ENCODE measurements at places on chromosomes 12 and 14.

- DNase-seq = no peak
These were observed 54.6 kb downstream of the ADGRD1 start for GRCh38 chr12:131008131-131008912.

DNA sequence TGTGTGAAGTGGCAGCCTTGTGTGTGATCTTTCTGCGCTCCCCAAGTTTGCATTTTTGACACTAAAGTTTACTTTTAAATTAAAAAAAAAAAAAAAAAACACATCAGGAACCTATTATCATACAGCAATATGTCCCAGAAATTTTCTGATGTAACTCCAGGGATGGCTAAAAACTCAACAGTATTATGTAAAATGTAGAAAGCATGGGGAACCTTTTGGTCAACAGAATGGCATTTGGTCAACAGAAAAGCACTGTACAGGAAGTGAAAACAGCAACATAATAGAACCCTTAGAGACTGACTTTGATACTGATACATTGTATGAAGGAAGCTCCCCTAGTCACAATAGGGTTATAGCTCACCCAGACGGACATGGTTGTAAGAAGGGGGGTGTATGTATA lies 224.3 kb downstream of the ITPR2 start:
- DNase-seq = no peak

DNA sequence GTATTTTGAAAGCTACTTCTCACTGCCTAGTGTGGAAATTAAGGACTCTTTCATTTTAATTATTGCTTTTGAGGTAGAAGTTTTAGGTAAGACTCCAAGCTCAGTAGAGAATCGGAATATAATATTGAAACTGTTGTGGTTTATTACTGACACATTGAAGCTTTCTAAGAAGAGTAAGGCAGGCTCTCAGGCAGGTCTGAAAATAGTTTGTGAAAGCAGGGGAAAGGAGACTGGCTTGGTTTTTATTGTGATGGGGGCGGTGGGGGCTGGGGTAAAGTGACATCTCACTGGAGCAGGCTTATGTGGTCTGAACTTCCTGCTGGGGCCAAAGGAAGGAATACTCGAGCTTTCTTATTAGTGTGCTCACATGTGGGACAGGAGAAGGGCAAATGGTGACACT lies 79.5 kb downstream of the OTOGL start:
- DNase-seq = no peak

DNA sequence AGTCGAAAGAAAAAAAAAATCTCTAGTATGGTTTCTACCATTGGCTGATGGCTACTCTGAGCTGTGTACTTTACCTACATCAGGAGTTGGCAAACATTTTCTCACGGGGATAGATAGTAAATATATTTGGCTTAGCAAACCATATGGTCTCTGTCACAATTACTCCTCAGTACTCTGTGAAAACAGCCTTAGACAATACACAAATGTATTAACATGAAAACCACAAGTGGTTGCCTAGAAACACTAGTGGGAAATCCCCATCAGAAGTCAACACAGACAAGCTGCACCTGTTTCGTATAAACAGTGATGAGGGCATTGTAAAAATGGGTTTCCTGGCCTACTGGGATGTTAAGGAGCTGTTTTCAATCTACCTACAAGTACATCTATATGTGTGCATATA lies 84.6 kb upstream of the NAV3 start:
- DNase-seq = no peak

GRCh38 chr14:90870950-90871604 lies 54.8 kb upstream of the TTC7B start:
- DNase-seq = no peak

GRCh38 chr14:95489214-95490137 lies 27.0 kb downstream of the SYNE3 start:
- no peak for DNase-seq

DNA sequence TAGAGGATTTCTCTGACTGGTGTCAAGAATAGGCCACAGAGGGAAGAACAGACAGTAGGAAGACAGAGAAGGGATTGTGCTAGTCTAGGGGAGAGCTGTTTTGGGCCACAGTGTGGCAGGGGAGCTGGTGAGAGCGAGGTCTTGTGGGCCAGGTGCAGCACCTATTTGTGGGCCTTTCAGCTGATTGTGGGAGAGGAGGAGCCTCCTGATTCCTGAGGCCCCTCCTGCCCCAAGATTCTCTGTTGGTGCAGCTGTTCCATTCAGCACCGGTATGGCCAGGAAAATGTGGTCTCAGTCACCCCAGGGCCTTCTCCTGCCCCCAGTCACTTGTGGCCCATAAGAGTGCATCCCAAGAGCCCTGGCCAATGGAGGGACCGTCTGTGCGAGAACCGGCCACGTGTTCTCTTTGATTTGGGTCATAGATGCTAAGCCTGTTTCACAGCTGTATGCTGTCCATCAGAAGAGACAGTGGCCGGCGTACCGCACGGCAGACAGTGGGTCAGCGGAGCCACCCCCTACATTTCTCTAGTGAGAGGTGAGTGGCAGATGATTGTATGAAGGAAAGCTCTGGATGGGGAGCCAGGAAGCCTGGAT lies 27.7 kb downstream of the TPCN1 start:
- DNase-seq = no peak

DNA sequence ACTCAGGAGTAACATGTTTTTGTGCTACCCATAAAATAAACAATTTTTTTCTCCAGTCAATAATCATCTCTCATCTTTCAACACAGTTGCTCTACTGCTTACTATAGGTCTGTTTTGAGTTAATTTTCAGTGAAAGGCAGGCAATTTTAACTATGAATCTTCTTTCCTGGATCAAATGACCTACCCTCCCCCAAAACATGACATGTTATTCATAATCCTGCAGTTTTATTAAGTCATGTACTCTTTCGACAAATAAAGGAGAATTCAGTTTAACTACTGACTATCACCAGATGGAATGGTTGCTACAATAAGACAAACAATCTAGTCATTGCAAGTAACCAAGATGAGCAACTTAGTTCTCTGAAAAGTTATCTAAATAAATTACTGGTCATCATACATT lies 106.0 kb upstream of the FAR2 start:
- DNase-seq = no peak

GRCh38 chr12:107393043-107393717 lies 292.4 kb upstream of the PWP1 start:
- no peak for DNase-seq

DNA sequence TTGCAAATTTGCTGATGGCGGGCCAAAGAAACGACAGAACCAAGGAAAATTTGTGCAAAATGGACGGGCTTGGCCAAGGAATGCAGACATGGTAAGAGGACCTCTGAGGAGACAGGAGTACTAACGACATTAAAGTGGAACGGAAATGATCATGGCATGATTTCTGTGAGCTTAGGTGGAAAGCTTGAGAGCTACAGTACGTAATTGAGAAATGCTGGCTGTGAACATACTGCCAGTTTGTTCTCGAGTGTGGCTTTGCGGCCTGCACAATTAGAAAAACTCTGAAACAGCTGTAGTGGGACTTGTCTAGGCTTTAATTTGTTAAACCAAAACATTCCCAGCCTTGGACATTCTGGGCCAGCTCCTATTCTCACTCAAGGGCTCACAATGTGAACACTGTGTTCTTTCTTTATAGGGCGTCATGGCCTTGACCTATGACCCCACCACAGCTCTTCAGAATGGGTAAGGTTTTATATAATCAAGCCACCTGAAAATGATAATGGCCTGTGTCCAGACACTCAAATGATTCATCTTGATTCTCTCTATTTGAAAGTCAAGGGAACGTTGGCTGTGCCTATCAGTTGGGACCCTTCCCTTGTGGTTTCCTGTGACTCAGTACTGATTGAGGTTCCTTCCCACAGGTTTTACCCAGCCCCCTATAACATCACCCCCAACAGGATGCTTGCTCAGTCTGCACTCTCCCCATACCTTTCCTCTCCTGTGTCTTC lies 48.5 kb downstream of the BAZ2A start:
- no peak for DNase-seq

DNA sequence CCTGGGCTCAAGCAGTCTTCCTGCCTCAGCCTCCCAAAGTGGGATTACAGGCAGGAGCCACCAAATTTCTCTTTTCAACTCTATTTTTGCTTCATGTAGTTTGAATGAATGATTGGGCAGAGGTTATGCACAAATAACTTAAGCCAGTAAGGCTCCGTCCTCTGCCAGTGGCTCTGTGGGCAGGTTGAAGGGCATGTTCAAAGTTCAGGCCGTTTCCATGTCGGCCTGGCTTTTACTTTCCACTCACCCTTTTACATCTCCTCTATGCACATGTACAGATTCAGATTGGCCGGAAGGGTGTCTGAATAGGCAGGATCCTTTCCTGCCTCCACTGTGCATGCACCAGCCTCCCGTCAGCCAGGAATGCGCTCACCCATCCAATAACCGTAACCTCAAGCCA lies 132.3 kb downstream of the EML1 start:
- no peak for DNase-seq

GRCh38 chr12:125222876-125223275 lies 157.6 kb downstream of the AACS start:
- no peak for DNase-seq

DNA sequence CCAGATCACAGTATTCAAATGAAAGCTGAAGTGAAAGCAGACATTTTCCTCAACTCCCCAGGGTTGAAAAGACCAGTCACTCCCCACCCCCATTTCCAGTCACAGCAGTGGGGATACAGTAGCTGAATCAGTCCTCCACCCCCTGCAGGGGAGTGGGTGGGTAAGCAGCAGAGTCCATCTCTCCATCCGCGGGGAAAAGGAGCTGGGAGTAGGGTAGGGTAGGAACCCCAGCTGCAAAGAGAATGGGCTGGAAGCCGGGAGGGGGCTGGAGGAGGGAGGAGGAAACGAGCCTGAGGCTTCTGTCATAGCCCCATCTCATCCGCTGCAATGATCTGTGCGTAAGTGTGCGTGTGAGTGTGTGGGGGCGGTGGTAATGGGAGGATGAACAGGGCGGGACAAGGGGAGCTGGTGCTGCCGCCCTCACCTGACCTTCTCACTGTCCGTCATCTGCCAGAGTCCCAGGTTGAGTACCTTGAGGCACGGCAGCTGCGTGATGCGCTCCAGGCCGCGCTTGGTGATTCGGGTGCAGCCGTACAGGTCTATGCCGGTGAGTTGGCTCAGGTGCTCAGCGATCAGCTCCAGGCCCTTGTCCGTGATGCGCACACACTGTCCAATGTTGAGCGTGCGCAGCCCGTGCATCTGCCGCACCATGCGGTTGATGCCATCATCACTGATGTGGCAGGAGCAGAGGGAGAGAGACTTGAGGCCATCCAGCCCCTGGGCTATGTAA lies 1.8 kb downstream of the FBXL14 start:
- peak; percentile 48 for DNase-seq

GRCh38 chr12:29807129-29807528 lies 23.4 kb upstream of the TMTC1 start:
- no peak for DNase-seq

DNA sequence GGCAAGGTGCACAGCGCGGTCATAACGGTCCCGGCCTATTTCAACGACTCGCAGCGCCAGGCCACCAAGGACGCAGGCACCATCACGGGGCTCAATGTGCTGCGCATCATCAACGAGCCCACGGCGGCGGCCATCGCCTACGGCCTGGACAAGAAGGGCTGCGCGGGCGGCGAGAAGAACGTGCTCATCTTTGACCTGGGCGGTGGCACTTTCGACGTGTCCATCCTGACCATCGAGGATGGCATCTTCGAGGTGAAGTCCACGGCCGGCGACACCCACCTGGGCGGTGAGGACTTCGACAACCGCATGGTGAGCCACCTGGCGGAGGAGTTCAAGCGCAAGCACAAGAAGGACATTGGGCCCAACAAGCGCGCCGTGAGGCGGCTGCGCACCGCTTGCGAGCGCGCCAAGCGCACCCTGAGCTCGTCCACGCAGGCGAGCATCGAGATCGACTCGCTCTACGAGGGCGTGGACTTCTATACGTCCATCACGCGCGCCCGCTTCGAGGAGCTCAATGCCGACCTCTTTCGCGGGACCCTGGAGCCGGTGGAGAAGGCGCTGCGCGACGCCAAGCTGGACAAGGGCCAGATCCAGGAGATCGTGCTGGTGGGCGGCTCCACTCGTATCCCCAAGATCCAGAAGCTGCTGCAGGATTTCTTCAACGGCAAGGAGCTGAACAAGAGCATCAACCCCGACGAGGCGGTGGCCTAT lies 875 bp downstream of the HSPA2 start:
- no peak for DNase-seq

DNA sequence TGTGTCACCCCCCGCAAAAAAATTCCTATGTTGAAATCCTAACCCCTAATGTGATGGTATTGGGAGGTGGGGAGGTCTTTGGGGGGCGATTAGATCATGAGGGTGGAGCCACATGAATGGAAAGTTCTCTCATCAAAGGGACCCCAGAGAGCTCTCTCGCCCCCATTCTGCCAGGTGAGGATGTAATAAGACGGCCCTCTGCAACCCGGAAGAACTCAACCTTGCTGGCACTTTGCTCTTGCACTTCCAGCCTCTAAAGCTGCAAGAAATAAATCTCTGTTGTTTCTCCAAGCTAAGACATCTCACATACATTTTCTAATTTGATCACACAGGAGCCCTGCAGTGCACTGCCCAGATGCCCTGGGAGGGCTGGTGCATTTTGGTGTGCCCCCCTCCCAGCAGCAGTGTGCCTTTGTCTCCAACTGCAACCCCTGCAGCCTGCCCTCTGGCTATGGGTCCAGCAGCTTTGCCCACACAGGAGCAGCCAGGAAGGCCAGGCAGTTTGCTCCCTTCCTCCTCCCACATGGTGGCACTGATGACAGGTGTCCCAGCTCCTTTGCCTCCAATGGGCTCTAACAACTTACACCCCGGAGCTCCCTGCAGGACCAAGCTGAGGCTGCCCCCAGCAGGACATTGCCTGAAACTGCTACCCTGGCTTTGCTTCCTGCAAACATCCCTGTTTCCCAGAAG lies 59.3 kb downstream of the C14orf132 start:
- DNase-seq = no peak

DNA sequence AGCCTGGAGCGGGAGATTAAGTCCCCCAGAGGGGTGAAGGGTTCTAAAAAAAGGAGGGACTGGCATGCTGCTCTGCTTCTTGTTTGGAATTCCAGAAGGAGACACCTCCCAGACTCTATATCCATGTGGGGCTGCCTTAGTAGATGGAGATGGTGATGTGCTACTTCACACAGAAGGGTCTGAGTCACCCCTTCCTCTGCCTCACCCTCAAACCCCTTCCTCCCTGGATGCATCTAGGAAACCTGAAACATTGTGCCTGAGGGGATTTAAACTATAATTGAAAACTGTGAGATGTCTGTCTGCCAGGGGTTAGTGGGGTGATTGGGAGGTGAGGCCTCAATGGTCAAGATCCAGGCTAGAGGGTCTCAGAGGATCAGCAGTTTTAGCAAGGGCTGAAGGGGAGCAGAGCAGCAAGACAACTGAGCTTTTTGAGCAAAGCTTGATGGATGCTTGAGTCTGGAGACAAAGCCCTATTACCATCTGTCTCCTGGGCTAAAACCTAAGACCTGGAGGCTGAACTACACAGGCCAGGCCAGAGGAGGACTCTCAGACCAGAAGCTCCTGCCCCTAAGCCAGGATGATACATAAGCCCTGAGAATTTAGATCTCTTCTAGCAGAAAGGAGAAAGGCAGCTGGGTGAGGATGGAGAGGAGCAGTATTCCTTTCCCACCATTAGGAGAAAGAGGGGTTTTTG lies 314.7 kb upstream of the ATP2B1 start:
- DNase-seq = no peak
